ENCODE measurements at places on chromosomes 12 and 14.

DNA sequence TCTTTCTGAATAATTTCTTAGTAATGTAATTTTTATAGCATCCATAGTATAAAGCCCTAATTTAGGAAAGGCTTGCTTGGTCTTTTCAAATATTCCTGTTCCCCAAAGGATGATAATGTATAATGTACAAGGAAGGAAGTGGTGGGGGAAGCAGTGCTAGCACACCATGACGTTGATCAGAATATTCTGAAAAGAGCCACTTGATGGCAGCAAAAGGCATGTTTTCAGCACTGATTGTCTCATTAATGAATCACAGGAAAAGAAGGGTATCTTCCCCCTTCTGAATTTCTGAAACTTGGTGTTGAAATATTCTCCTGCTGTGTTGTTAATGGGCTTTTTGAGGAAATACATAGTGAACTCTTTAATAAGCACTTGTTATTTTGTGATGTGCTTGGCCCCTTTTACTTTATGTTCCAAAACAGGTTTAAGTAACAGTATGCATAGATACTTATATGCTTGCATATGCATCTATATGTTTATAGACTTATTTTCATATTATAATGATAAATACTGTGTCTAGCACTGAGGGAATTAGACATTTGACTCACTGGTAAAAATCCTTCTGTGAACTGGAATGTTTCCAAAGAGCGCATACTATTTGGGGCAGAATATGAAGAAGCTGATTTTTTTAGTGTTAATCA, 122.0 kb downstream of the TMEM117 start:
- H3K27me3 ChIP-seq = no peaks in the 10 kb centered on the region
- no peak overlapping the region for H3K4me3 ChIP-seq
- peaks cover 6% of the 10 kb centered on the region for H3K36me3 ChIP-seq
- DNase-seq = no peak
- no peak overlapping the region for H3K27ac ChIP-seq
- peaks cover 14% of the 10 kb centered on the region for H3K4me1 ChIP-seq

DNA sequence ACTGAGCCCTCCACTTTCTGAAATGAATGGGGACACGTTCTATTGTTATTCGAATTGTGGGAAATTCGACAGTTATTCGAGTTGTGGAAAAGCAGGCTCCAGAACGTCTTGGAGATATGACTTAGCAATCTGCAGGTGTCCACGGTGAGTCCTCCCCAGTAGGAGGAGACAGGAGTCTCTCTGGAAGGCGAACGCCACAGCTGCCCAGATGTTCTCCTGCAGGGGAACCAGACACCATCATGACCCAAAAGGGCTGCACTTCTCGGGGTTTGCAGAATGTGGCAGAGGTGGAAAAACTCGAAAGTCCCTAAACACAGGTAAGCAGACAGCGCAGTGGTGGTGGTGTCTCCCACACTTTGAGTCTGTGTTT, 363.6 kb upstream of the SFSWAP start:
- peaks cover 24% of the 10 kb centered on the region for H3K4me1 ChIP-seq
- H3K36me3 ChIP-seq = no peaks in the 10 kb centered on the region
- H3K27me3 ChIP-seq = peaks cover 3% of the 10 kb centered on the region
- no peak overlapping the region for H3K4me3 ChIP-seq
- no peak for DNase-seq

- H3K4me3 ChIP-seq = no peak overlapping the region
- peaks cover 2% of the 10 kb centered on the region for H3K4me1 ChIP-seq
- no peak overlapping the region for H3K27ac ChIP-seq
Measured at GRCh38 chr12:111268738-111269572, 99.9 kb downstream of the PHETA1 start.

- H3K4me1 ChIP-seq = peaks cover 6% of the 10 kb centered on the region
- peak overlapping the region; percentile 5 for H3K27ac ChIP-seq
- no peak for DNase-seq
- H3K4me3 ChIP-seq = no peak overlapping the region
- peaks cover 10% of the 10 kb centered on the region for H3K36me3 ChIP-seq
- no peaks in the 10 kb centered on the region for H3K27me3 ChIP-seq
Measured at GRCh38 chr12:92921877-92922276, 7.2 kb downstream of the EEA1 start.

DNA sequence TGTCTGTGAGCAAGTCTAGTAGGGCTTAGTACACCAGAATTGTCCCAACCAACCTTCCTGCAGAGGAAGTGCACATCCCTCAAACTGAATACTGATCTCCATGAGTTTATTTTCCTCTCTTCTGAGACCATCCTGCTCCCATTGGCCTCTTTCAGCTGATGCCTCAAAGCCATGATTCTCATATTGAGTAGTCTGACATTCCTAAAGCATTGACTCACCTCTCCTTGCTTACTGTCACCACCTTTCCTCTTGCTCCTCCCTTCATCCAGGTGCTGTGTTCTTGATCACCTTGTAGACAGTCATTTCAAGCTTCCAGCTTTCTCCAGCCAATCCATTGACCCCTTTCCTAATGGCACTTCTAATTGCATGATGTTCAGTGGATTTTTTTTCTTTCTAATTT, 583.7 kb upstream of the USP15 start:
- no peaks in the 10 kb centered on the region for H3K27me3 ChIP-seq
- no peak overlapping the region for H3K4me3 ChIP-seq
- H3K4me1 ChIP-seq = no peaks in the 10 kb centered on the region
- DNase-seq = no peak

DNA sequence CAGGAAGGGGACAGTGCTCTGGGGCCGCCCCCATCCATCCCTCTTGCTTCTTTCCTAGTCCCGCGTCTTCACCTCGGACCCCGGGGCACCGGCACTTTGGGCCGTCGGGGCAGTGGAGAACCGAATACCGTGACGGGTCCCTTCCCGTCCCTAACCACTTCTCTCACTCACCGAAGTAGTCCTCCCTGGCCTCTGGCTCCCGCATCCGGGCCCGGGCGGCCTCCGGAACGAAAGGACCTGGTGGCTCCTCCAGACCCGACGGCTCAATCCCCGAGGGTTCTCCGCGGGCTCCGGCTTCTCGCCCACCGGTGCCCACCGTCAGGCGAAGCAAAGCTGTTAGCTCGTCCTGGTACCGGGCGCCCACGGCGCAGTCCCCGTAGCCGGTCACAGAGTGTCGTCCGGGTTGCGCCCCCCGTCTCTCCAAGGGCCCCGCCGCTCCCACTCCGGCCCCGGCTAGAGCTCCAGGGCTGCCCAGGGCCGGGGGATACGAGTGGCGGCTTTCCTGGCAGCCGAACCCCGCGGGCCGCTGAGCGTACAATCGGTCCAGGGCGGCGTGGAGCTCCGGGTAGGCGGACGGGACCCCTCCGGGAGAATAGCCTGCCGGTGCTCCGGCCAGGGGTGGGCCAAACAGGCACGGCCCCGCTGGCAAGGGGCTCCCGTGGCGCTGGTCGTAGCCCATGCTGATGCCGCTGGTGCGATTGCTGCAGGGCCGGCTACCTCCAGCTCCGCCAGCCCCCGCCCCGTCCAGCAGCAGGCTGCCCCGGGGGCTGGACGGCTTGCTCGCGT, 1.1 kb downstream of the AJUBA start:
- peaks cover 46% of the 10 kb centered on the region for H3K4me1 ChIP-seq
- peak overlapping the region; percentile 89 for H3K27ac ChIP-seq
- H3K4me3 ChIP-seq = no peak overlapping the region
- H3K36me3 ChIP-seq = peaks cover 17% of the 10 kb centered on the region
- no peaks in the 10 kb centered on the region for H3K27me3 ChIP-seq
- no peak for DNase-seq

DNA sequence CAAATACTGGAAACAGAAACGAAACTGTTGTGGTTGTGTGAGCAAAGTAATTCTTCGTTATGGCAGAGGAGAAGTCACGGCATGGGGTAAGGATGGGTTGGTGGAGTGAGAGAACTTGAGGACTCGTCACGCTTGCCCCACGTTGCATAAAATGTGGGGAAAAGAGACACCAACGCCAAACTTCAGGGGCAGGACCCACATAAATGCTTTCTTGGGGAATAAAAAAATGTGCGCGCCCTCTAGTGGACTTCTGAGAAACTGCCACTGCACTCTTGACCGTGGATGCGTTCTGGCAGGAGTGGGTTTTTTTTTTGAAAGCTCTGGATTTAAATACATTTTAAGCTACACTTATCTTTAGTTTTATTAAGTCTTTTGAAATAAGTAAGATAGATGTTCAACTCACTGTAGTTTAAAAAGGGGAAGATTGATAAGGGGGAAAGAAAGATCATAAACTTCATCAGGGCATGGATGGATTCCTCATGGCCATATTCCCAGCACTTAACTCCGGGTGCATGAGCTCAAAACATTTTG, 4.1 kb upstream of the IGF1 start:
- no peaks in the 10 kb centered on the region for H3K36me3 ChIP-seq
- peaks cover 3% of the 10 kb centered on the region for H3K4me1 ChIP-seq
- peak; percentile 16 for DNase-seq

GRCh38 chr12:119216084-119216483, 37.4 kb downstream of the HSPB8 start:
- peaks cover 3% of the 10 kb centered on the region for H3K27me3 ChIP-seq
- no peak for DNase-seq
- H3K4me3 ChIP-seq = no peak overlapping the region
- no peaks in the 10 kb centered on the region for H3K36me3 ChIP-seq
- no peak overlapping the region for H3K27ac ChIP-seq

- H3K27me3 ChIP-seq = no peaks in the 10 kb centered on the region
- peaks cover 15% of the 10 kb centered on the region for H3K4me1 ChIP-seq
- H3K27ac ChIP-seq = no peak overlapping the region
- peaks cover 3% of the 10 kb centered on the region for H3K36me3 ChIP-seq
Measured at GRCh38 chr12:39389399-39390150, 53.3 kb downstream of the KIF21A start.

GRCh38 chr14:104955396-104955770, 22.8 kb downstream of the AHNAK2 start:
- no peak for DNase-seq
- H3K4me3 ChIP-seq = no peak overlapping the region
- H3K27me3 ChIP-seq = peaks cover 27% of the 10 kb centered on the region
- no peak overlapping the region for H3K27ac ChIP-seq

GRCh38 chr12:25996677-25997076, 38.2 kb downstream of the RASSF8 start:
- H3K4me1 ChIP-seq = peaks cover 28% of the 10 kb centered on the region
- no peaks in the 10 kb centered on the region for H3K27me3 ChIP-seq
- H3K27ac ChIP-seq = no peak overlapping the region
- H3K4me3 ChIP-seq = no peak overlapping the region
- H3K36me3 ChIP-seq = no peaks in the 10 kb centered on the region

DNA sequence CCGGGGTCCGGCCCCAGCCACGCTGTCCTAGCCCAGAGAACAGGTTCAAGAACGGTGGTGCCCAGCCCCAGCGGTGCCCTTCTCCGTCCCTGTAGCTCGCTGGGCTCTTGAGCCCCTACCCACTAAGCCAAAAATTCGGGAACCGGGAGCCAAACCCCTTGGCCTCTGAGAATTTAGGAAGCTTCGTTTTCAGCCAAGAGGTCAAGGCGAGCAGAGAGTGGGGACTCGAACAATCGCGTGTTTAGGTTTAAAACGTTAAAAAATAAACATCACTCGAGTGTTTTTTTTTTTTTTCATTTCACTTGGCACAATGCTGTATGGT, 6.2 kb downstream of the SIX1 start:
- H3K4me3 ChIP-seq = no peak overlapping the region
- peaks cover 15% of the 10 kb centered on the region for H3K4me1 ChIP-seq
- H3K27me3 ChIP-seq = peaks cover 98% of the 10 kb centered on the region
- DNase-seq = no peak

DNA sequence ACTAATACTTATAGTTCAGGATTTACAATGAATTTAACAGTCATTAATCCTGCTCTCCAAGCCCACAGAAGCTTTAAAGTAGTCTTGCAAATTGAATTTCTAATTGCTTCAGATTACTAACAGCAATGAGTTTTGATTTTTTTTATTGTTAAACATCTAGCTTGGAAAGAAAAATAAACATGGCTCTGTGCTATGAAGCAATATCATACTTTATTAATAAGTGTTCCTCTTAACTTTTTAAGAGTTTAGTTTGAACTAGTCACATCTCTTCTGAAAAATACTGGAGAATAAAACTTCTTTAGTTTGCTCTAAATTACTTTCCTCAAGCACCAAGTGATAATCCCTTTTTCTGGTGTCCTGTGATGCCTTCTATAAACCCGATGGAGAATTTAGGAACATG, 250.2 kb downstream of the TRHDE start:
- DNase-seq = no peak
- peaks cover 1% of the 10 kb centered on the region for H3K36me3 ChIP-seq
- no peak overlapping the region for H3K4me3 ChIP-seq
- H3K27ac ChIP-seq = no peak overlapping the region

- H3K36me3 ChIP-seq = no peaks in the 10 kb centered on the region
- no peak overlapping the region for H3K27ac ChIP-seq
- no peak overlapping the region for H3K4me3 ChIP-seq
Measured at GRCh38 chr12:108308395-108309085, 30.6 kb downstream of the CMKLR1 start.

DNA sequence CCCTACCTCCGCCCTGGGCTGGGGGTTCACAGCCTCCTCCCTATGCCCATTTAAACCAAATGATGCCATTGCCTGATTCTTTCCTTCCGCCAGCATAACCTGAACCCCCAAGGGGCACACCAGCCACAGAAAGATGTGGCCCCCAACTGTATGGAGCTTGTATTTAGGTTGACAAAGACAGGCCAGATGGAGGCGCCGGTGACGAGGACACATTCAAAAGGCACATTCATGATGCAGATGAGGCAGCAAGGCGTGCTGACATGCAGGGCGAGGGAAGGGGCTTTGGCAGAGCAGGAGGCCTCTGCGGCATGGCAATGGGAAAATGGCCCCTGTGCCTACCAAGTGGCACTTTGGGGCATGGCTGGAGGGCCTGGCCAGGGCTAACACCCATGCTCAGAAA, 112.2 kb downstream of the RFLNA start:
- no peak overlapping the region for H3K4me3 ChIP-seq
- H3K4me1 ChIP-seq = peaks cover 3% of the 10 kb centered on the region
- DNase-seq = no peak
- H3K36me3 ChIP-seq = peaks cover 10% of the 10 kb centered on the region
- peak overlapping the region; percentile 82 for H3K27ac ChIP-seq

DNA sequence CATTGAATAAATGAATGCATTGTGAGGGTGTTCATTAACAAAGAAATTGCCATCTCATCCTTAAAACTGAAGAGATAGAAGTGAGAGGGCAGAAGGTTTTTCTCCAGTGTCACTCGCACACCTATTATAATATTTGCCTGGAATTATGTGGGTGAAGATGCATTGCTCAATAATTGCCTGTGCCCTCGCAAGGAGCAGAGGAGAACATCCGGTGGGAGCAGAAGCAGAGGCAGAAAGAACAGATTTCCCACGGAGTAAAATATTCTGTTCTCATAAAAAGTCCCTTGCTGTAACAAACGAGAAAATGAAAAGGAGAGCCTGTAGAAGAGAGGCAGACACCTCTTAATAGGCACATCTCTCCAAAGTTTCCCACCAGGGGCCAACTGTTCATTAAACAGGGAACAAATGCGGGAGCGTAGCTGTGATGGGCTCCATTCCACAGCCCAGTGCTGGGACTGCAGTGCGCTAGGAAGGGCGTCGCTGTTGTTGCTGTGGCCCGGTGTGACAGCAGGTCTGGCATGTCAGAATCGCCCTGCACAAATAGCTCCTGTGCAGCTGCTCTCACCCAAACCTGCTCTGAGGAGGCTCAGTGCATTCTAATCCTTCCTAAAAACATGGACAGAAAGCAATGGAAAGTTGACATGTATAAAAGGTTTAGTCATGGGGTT, 359.8 kb downstream of the APAF1 start:
- DNase-seq = no peak
- no peaks in the 10 kb centered on the region for H3K36me3 ChIP-seq
- H3K27me3 ChIP-seq = no peaks in the 10 kb centered on the region

All from progenitor cell of endocrine pancreas (in vitro differentiated cells).